ENCODE measurements at places on chromosomes 1 and 21.

DNA sequence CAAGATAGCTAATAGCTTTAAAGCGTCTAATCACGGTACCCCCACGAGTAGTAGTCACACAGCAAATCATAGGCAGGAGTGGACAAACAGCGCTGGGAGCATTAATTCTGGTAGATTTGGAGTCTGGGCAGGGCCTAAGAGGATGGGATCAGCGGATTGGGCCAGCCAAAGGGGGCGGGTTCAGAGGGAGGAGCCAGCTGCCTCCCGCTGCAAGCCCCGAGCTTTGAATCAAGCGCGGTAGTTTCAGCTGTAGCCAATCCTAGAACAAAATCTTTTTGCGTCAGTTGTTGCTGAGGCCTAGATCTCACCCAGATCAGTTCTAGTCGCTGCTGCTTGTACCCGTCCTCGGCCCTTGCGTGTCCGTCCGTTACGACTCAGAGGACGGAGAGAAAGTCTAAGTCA lies 576 bp upstream of the NASP start:
- DNase-seq, result peak; percentile 99

GRCh38 chr1:157958263-157958662 lies 35.2 kb upstream of the KIRREL1 start:
- no peak for DNase-seq

- DNase-seq, result peak; percentile 15
Measured at GRCh38 chr1:226457307-226457712, 49.4 kb upstream of the PARP1 start.

DNA sequence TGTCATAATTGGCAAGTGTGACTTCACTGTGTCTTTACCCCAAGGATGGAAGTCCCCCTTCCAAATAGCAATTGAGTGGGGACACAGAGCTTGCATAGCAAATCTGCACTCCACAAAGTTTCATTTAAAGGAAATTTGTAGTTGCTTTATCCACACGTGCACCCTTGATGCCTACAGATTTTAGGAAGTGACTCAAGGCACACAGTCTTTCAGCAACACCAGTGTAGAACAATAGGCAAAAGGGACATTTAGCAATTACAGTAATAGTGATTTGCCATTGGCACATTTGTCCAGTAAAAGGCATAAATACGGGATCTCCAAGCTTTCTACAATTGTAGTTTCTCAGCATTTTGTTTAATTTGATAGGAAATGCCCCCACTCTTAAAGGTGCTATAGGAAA lies 43.4 kb upstream of the KAZN start:
- no peak for DNase-seq

GRCh38 chr1:47409311-47410067 lies 6.6 kb upstream of the FOXE3 start:
- DNase-seq, result no peak
